ENCODE measurements at places on chromosomes 7 and 10.
A peak's percentile ranks its signal among the peaks of the same experiment; 100 is the strongest.

GRCh38 chr7:27762062-27762461 lies 22.1 kb downstream of the TAX1BP1 start:
- DNase-seq, result no peak

DNA sequence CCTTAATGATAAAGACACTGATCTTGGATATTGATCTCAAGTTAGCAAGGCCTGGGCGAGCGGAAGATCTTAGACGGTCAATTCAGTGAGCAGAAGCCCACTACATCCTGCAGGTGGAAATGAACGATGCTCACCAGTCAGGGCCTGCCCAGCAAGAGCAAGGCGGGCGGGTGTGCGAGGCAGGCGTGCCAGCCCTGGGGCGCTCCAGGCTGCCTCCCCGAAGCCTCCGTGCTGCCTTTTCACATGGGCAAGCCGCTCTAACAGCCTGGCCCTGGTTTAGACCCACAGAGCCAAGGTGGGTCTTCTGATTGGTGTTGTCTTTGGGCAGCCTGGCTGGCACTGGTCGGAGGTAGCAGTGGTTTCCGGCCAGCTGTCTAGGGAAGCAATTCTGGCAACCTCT lies 475.1 kb upstream of the FOXK1 start:
- DNase-seq, result no peak

DNA sequence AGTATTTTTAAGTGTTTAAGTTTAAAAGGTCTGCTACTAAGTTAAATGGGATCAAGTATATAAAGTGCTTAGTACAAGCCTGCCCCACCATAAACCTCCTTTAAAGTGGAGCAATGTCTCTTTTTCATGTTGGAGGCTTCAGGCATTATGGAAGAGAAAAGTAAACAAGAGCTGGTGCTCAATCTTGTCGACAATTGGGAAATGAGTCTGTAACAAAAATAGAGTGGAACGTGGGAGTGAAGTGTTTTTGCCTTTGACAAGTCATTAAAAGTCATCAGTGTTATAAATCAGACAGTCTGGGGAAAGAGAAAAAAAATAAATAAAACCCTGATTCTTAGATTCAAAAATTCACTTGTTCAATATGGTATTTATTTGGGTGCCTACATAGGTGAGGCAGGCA lies 44.7 kb downstream of the DNAJC12 start:
- no peak for DNase-seq

DNA sequence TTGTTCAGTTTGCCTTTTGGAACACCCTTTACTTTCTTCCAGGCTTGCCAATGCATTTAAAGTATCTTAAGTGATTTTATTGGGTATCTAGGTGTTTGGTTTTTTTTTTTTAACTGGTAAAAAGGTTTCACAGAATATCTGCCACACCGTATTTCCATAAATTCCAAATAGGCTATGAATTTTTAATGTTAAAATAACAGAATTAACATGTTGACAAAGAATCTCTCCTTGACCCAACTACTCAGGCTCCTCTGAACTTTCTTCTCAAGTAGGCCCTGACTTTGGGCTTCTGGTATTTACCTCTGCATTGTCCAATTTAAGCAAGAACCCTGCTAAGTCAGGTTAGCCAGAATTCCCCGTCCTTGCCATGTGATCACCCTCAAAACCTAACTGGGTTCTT lies 61.2 kb upstream of the PLA2G12B start:
- no peak for DNase-seq

- DNase-seq, result no peak
Observed at GRCh38 chr10:77279207-77279606, 358.4 kb downstream of the KCNMA1 start.

DNA sequence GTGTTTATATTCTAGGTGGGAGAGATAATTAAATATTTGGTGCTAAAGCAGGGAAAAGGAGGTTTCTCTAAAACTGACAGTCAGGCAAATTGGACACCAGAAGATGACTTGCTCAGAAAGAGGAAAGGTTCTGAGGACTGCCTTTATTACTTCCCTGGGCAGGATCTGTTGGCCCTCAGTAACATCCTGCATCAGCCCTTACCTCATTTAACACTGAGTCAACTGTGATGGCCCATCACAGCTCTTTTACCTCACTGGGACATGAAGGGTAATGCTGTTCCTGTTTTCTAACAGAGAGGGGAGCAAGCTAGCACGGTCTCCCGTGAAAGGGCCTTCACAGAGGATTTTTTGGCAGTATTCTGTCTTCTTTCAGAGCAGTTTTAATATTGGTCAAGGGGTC lies 12.0 kb downstream of the PPP1R17 start:
- no peak for DNase-seq

GRCh38 chr7:25321424-25321823 lies 93.1 kb upstream of the NPVF start:
- DNase-seq, result no peak

GRCh38 chr10:69043931-69044531 lies 43.9 kb upstream of the SRGN start:
- no peak for DNase-seq

GRCh38 chr10:22335173-22335933 lies 9.9 kb upstream of the SPAG6 start:
- DNase-seq, result peak; percentile 46

GRCh38 chr10:14588084-14588937 lies 186.4 kb downstream of the FAM107B start:
- DNase-seq, result no peak

DNA sequence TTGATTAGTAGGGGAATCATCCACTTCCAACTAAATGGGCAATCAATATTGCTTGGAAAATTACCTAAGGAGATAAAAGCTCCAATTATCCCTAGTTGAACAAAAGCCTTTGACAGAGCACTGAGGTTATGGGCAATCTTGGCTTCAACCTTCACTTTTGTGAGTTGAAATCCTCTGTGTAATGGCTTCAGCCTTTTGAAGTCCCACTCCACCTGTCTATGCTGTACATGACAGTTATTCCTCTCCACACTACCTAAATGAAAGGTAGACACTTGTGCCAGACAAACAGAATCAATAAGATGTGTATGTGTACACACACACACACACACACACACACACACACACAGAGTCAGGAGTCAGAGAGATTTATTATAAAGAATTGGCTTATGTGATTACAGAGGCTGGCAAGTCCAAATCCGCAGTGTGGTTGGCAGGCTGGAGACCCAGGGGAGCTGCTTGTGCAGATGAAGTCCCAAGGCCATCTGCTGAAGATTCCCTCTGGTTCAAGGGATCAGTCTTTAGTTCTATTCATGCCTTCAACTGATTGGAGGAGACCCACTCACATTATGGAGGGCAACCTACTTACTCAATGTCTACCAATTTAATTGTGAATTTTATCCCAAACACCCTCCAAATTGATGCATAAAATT lies 164.8 kb upstream of the CDC14C start:
- DNase-seq, result no peak

DNA sequence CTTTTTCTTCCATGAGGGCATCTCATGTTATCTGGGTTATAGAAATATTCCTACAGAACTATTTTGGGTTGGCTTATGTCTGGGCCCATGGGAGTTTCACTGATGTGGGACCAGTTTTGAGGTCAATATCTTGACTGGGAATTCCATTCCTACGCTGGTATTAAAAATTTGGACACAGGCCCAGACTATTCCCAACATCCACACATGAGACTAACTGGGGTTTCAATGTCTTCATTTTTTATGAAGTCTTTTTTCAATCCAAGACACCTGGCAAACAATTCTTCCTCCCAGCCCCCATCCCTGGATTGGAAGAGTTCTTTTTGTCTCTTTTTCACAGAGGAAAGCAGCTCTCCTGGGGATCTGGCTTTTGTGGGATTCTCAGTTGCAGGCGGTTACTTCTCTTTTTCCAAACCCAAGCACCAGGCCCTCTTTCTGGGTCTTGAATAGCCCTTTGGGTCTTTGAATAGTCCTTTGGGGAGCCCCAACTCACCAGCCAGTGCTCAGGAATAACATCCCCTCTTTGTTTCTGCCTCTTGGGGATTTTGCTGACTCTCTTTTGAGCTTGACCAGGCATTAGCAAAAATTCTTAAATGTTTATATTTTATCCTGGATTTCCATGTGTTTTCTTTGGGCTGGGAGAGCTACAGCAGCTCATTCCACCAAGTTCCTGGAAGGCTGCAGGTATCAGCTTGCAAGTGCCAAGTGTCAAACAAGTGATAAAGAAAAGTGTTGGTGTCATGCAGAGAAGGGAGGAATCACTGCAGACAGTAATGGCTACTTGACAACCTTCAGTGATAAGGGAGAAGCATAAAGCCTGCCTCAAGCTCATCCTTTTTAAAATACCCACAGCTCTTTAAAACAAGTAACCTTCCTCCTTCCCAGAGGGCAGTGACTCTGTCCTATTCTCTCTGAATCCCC lies 234.3 kb downstream of the ADAM12 start:
- no peak for DNase-seq

GRCh38 chr10:43865265-43866135 lies 216.8 kb upstream of the ZNF32 start:
- DNase-seq, result no peak

Measured in stimulated activated CD8-positive, alpha-beta memory T cell treated with anti-CD3 and anti-CD28 coated beads, Interleukin-12 subunit alpha, Interleukin-12 subunit beta, amount 100 ng/mL, for 4 hours (primary cell).